ENCODE measurements at places on chromosomes 7 and 10.

DNA sequence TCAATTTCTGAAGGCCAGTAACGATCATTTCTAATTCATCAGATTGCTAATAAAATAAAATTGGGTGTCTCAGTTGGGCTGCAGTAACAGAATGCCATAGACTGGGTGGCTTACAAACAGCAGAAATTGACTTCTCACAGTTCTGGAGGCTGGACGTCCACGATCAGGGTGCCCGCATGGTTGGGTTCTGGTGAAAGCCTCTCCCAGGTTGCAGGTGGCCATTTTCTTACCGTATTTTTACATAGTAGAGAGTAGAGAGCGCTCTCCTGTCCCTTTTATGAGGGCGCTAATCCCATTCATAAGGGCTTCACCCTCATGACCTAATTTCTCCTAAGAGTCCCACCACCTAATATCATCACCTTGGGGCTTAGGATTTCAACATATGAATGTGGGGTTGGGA lies 106.0 kb downstream of the SPAG6 start:
- DNase-seq: no peak

- DNase-seq: no peak
Observed at GRCh38 chr7:51015581-51015980, 232.9 kb upstream of the GRB10 start.

DNA sequence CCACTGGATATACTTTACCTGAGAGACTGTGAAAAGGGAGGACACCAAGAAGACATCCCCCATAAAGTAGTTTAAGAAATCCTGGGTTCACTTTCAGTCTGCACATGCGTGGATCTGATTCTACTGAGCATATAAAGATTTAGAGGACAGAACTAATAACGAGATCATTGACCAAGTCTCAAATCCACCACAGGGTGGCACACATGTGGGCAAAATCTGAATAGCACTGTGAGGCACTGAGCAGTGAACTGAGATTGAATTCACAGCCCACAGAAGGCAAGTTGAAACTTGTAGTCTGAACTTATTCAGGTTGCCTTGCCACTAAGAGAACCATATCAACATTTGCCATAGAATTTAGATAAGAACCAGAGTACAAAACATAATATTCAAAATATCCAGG lies 818.6 kb downstream of the GRID1 start:
- no peak for DNase-seq

GRCh38 chr7:30182814-30183213 lies 48.0 kb downstream of the MTURN start:
- DNase-seq: no peak

GRCh38 chr7:2225336-2225735 lies 7.4 kb downstream of the MAD1L1 start:
- DNase-seq: no peak

DNA sequence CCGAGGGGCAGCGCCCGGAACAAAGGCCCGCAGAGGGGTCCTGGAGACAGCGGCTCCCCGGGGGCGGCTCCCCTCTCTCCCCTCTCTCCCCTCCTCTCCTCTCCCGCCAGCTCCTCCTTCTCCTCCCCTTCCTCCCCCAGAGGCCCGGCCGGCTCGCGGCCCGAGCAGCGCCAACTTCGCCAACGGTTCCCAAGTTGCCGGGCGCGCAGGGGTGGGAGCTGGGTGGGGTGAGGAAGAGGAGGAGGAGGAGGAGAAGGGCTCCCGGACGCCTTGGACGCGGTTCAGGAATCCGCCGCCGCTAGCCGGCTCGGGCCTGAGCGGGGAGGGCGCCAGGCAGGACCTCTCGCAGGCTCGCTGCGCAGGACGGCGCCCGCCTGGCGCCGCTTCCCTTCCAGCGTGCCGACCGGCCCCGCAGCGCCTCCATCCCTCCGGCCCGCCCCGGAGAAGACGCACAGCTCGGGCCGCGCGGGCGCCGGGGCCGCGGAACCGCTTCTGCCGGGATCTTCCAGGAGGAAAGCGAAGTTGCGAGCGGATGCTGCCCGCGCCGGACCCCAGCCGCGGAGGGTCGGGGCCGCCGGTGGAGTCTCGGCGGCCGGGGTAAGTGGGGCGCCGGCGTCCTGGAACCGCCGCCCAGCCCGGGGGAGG lies at the start of gene CHST3:
Gene CHST3 (plus strand): TSS at position 298 of the 645 bp plus-strand sequence. CDS start 41,448 bp downstream, outside the sequence.
- no peak for DNase-seq

- DNase-seq: no peak
Observed at GRCh38 chr7:85405016-85405902, 218.4 kb upstream of the SEMA3D start.

GRCh38 chr10:1665681-1666080 lies 71.6 kb downstream of the ADARB2 start:
- no peak for DNase-seq

DNA sequence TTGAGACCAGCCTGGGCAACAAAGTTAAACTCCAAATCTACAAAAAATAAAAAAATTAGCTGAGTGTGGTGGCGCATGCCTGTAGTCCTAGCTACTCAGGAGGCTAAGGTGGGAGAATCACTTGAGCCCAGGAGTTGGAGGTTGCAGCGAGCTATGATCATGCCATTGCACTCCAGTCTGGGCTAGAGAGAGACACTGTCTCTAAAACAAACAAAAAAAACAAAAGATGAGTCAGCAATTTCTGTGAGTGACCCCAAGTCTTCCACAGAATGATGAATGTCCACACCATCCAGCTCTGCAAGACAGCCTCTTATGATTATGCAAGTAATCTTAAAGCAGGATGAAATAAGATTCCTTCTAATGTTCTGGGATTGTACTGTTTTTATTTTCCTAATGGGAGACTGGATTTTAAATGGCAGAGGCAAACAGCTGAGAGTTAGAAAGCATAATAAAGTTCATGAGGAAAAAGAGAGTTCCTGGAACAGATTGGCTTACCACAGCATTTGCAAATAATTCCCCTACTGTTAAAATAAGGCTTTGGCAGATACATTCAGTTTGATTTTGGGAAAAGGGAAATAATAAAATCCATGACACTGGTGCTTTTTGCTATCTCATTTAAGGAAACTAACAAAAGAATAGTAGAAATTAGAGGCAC lies 18.9 kb upstream of the PRKAR2B start:
- no peak for DNase-seq

DNA sequence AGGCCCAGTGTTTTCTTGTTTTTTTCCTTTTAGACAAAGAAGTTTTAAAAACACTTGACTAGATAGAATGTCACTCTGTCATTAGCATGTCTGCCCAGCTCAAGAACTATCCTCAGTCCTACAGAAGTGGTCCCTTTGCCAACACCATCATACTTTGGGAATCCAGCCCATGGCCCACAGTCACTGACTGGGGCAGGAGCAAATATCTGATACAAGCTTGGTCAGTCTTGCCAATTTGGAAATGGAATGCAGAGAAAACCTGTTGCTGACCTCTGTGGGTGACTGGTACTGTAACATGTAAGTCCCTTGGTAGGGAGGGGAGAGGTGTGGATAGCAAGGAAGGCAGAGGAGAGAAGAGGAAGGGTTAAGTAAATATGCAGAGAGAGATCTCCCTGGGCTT lies 47.8 kb downstream of the IPMK start:
- DNase-seq: no peak

GRCh38 chr10:35025916-35026315 lies 64.2 kb downstream of the CUL2 start:
- no peak for DNase-seq

GRCh38 chr10:59388671-59388976 lies 26.3 kb upstream of the FAM13C start:
- DNase-seq: no peak

DNA sequence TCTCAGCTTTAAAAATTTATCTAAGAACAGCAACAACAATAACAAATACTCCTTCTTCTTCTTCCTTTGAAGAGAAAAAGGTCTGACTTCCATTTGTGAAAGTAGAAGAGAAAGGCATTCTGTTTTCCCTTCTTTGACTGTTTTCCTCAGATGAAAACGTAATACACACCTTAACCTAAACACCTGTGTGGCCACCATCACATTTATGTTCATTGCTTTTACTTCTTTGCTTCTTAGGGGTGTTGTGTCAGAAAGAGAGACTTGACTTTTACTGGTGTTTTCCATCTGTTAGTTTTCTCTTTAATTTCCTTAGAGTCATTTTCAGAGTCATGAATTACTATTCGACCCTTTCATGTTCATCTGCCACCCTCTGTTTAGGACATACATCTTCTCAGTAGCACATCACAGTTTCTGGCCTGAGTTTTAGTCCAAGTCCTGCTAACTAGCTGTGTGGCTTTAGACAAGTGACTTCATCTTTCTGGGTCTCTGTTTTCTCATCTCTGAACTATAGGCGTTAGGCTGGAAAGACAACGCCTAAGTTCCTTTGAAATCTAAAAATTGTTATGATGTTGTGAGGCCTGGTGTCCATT lies 283.8 kb downstream of the GATA3 start:
- DNase-seq: no peak

DNA sequence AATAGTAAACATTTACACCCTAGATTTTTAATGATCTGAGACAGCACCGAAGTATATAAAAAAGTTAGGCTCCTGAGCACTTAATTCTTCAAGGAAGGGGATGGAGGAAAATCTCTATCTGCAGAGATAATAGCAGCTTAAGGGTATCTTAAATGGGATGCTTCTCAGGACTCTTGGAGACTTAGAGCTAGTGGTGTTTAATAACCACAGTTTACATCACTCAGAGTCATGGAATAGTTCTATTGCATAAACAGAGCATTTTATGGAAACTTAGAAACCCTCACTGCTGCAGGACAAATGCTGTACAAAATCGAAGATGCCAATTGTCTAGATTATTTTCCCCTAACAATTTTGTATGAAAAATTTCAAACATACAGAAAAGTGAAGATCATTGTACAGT lies 398.9 kb upstream of the GALNT17 start:
- no peak for DNase-seq

DNA sequence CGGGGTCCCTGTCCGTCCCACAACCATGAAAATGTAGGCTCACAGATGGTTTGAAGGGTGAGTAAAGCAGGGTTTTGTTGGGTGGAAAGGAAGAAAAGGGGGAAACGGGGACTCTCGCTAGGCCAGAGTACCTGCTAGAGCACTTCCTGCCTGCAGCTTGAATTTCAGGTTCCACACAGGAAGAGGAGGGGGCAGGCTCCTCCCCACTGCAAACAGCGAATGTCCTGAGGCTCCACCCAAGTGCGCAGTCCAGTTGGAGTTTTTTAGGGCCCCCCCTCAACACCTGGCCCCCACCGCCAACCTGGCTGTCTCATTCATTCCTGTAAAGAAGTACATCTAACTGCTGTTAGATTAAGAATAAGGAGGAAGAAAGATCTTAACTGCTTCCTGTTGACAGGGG lies 414.7 kb downstream of the SH2D4B start:
- no peak for DNase-seq

DNA sequence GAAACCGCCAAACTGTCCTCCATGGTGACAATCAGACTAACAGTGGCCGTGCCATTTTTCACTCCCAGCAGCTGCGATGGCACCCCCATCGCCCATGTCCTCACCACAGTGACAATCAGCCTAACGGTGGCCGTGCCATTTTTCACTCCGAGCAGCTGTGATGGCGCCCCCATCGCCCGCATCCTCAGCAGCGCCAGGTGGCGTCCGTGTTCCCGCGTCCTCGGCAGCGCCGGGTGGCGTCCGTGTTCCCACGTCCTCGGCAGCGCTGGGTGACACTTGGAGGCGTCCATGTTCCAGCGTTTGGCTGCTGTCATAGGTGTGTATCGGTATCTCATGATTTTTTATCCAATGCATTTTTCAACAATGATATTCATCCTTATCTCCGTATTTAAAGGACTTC lies 267.3 kb downstream of the PTPRN2 start:
- no peak for DNase-seq

- peak; percentile 27 for DNase-seq
Observed at GRCh38 chr7:26617066-26617465, 247.3 kb downstream of the SKAP2 start.

DNA sequence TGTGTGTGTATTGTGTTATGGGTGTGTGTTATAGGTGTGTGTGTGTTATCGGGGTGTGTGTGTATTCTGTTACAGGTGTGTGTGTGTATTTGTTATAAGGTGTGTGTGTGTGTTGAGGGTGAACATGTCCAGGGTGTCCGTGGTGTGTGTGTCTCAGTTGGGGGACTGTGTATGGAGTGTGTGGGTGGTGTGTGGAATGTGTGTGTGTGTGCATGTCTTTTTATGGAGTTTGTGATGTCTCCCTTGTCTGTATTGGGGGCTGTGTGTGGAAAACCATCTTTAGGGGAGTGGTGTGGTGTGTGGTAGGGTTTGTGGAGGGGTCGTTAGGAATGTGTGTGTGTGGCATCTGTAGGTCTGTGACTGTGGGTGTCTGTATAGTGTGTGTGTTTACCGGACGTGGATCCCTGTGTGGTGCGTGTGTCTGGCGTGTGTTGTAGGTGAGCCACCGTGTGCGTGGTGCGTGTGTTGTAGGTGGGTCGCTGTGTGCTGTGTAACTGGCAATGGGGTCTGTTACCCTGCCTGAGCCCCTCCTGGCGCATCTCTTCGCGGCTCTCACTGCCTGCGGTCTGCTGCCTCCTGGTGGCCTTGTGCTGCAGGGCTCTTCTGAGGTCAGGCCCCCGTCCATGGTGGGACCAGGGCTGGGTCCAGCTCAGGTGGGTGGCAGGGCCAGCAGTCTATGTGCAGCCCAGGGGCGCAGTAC lies 61.7 kb downstream of the PALD1 start:
- no peak for DNase-seq

GRCh38 chr10:30943451-30943850 lies 88.2 kb downstream of the ZNF438 start:
- no peak for DNase-seq

- no peak for DNase-seq
Observed at GRCh38 chr7:145092766-145093165, 256.9 kb upstream of the TPK1 start.

- DNase-seq: no peak
Observed at GRCh38 chr10:30396293-30396692, 37.7 kb upstream of the MAP3K8 start.

- DNase-seq: no peak
Observed at GRCh38 chr10:19256331-19256730, 207.7 kb downstream of the MALRD1 start.

- DNase-seq: no peak
Observed at GRCh38 chr10:65907199-65907712, 1018.6 kb upstream of the LRRTM3 start.

- DNase-seq: no peak
Observed at GRCh38 chr10:50242777-50243176, 8.5 kb downstream of the ASAH2 start.

DNA sequence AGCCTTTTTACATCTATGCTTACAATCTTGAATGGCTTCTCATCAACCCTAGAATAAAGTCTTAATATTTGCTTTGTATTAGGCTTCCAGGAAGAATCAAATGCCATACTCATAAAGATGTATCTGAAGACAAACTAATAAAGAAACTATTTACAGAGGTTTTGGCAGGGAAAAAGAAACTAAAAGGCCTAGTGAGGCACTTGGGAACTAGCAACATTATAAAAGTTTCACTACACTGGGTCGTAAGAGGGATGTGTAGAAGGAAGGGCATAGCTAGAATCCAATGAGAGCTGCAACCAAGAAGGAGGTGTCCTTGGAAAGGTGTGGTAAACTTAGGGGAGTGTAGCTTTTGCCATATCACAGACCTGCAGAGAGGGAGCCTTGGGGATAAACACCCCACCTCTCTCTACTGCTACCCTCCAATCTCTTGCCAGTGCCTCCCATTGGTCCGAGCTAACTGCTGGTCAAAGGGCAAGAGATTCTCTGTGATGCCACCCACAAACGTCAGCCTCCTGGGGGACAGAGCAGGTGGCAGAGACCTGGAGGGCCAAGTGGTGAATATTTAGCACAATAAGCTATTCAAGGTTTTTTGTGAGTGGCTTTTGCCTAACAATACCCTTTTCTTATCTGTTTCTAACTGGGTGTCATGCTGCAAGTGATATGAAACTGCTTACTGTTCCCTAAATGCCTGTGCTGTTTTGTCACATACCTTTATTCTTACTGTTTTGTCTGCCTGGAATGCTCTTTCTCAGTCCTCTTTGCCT lies 60.7 kb downstream of the CPED1 start:
- no peak for DNase-seq

All from type B pancreatic cell (in vitro differentiated cells).